ENCODE measurements at places on chromosomes 16 and 17. TPM values are rescaled to one million over a fixed set of nuclear protein-coding genes. Genes with fewer than 3 reads are reported as not detected.
A peak's percentile ranks its signal among the peaks of the same experiment; 100 is the strongest.

DNA sequence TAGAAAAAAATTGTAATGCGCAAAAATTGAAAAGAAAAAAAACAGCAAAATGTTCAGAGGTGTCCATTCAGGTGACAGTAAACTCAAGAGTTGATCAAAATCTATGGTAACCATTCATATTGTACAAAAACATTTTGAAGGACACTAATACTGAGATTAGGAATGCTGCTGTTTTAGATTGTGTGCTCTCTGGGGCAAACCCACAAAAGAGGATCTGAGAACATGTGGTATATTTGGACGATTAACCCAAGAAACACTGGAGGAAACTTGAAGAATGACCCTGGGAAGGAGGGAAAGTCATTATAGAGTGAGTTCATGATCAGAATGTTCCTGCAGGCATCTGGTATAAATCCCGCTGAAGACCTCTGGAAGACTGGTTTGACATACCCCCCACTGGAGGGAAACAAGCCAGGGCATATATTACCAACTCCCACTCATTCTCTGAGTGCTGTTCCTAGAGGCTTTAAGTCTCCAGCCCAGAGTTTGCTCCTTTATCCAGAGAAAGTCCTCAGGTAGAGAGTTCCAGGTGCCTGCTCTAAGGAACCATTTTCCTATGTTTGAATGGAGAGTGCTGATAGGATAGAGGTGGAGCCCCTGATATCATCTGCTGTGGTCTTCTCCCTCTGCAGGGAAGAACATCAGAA lies 1.2 kb downstream of the KRTAP4-2 start:
- no peaks in the 10 kb centered on the region for H3K36me3 ChIP-seq
- H3K4me3 ChIP-seq, result no peak overlapping the region
- no peak overlapping the region for H3K27ac ChIP-seq
- H3K4me1 ChIP-seq, result peaks cover 34% of the 10 kb centered on the region
- peaks cover 1% of the 10 kb centered on the region for H3K27me3 ChIP-seq

GINS2 gene
- 10.3 TPM for total RNA-seq

HYDIN gene
- not detected for total RNA-seq

TEKT1 gene
- total RNA-seq, result not detected

SLC16A13 gene
- 2.7 TPM for total RNA-seq

DNA sequence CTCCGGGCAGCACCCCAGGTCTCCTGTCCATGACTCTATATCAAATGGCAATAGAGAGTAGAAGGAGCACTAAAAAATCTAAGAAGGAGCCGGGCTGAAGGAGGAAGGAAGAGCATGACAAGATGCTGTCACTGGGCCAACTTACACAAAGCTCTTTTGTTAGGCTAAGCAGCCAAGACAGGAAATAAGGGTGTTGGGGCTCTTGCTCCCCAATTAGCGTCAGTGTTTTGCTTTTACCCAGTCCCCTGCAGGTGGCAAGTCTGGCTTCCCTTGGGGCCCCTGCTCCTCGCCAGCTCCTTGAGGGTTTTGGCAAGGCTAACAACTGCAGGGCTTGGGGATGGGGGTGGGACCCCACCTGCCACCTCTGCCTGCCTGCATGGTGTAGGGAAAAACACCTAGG lies 120.5 kb downstream of the CCT6B start:
- H3K27ac ChIP-seq, result no peak overlapping the region
- no peaks in the 10 kb centered on the region for H3K4me1 ChIP-seq
- no peak for DNase-seq
- no peaks in the 10 kb centered on the region for H3K27me3 ChIP-seq
- H3K4me3 ChIP-seq, result no peak overlapping the region

DNA sequence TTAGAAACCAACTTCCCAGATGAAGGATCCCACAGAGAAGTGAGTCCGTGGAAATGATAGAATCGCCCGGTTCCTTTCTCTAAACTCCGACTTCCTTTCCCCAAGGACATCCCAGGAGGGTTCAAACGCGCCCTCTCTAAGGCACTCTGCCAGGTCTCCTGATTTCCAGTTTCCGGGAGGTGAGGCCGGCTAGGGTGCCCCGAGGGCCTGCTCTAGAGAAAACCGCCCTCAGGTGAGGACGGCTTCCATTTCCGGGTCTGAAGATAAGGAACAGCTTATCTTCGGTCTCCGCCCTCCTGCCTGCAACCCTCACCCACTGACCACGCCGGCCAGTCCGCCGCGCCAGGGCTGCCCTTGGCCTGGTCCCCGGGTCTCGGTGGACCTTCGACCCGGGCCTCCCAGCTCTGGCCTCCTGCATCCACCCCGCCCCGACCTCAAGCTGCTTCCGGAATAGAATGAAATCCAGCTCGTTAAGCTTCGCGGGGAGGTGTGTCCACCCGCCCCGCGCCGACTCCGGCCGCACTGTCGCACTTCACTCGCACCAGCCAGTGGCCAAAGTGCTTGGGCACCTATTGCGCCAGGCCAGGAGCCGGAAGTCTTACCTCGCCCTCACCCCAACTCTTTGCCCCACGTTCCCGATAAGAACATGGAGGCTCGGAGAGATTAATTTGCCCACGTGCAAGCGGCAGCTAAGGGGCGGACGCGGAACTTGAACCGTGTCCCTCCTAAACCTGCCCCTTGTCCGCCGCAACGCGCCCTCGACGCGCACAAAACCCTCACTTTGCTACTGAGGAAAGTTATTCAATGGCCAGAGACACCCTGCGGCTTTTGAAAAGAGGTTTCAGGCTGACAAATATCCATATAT lies 836 bp upstream of the MMP15 start:
- H3K4me1 ChIP-seq, result peaks cover 24% of the 10 kb centered on the region
- no peak overlapping the region for H3K27ac ChIP-seq
- H3K36me3 ChIP-seq, result no peaks in the 10 kb centered on the region

DNA sequence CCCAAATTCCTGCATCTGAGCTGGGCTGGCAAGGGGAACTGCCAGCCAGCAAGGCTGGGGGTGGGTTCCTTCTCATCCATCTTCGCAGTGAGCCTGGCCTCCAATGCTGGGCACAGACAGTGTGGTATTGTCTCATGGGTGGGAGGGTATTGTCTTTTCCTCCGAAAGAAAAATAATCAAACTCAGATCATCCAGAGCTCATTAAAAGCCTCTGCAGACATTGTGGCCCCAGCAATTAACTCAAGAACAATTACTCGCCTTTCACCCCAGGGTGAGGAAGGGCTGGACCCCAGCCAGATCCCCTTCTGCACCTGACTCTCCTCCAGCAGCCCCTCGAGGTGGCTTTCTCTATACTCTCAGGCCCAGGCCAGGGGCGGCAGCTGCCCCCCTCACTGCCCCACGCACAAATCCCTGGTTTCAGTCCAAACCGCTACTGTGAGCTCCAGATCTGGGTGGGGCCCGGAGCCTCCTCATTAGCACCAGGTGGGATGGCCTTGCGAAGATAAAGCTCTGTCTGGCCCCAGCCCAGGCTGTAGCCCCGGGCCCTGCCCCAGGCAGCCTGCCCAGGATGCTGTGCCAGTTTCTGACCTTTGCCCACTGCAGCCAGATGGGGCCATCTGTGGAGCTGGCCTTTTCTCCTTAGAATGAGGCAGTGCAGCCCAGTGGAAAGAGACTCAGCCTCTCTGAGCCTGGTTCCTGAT lies 2.3 kb upstream of the KRT15 start:
- H3K4me1 ChIP-seq, result peaks cover 44% of the 10 kb centered on the region
- H3K36me3 ChIP-seq, result no peaks in the 10 kb centered on the region
- peak overlapping the region; percentile 92 for H3K27ac ChIP-seq
- no peak for DNase-seq

DNA sequence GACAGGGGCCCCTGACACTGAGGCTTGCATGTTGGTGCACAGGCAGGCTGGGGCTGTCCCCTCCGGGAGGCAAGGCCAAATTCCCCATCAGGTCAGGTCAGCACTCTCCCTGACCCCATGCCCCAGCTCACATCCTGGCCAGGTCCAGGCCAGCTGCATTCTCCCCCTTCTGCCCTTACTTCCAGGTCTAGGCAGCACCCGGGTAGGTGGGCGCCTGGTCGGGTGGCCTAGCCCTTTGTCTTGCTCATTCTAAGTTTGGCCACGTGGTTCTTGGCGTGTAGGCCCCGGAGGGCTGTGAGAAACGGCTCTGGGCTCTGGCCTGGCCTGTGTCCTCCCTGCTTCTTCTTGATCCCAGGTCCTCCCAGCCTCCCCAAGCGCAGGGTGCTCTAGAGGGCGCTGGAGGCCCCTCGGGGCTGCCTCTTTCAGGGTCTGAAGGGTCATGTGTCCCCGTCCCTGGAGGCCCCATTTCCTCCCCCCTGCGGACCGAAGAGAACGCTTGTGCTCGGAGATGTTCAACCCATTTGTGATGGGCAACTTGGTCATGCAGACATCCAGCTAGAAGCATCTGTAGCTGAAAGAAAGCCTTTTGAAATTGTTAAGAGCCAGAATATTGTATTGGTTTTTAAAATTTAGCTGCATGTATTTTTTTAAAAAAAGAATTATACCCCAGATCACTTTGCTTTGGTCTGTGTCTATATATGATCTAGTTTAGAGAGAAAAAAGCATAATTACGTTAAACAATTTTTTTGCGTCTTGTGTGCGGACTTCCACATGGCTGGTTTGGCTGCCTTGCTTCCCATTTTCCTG lies 6.7 kb downstream of the BAHCC1 start:
- peaks cover 26% of the 10 kb centered on the region for H3K4me1 ChIP-seq
- H3K27me3 ChIP-seq, result peaks cover 4% of the 10 kb centered on the region
- peaks cover 3% of the 10 kb centered on the region for H3K36me3 ChIP-seq
- DNase-seq, result no peak

DNA sequence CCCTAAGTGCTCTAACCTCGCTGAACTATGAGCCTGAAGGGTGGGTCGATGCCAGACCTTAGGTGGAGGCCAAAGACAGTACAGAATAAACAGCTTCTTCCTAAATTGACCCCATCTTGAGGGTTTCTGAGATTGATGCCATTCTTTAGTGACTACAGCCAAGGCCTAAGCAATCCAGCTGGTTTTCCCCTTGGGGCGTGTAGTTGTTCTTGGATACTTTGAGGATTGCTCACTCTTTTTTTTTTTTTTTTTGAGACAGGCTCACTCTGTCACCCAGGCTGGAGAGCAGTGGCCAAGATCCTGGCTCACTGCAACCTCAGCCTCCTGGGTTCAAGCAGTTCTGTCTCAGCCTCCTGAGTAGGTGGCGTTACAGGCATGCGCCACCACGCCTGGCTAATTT lies 2.0 kb downstream of the OVCA2 start:
- H3K27ac ChIP-seq, result peak overlapping the region; percentile 96
- peaks cover 27% of the 10 kb centered on the region for H3K36me3 ChIP-seq
- no peaks in the 10 kb centered on the region for H3K27me3 ChIP-seq
- DNase-seq, result peak; percentile 80
- H3K4me3 ChIP-seq, result peak overlapping the region; percentile 93

DNA sequence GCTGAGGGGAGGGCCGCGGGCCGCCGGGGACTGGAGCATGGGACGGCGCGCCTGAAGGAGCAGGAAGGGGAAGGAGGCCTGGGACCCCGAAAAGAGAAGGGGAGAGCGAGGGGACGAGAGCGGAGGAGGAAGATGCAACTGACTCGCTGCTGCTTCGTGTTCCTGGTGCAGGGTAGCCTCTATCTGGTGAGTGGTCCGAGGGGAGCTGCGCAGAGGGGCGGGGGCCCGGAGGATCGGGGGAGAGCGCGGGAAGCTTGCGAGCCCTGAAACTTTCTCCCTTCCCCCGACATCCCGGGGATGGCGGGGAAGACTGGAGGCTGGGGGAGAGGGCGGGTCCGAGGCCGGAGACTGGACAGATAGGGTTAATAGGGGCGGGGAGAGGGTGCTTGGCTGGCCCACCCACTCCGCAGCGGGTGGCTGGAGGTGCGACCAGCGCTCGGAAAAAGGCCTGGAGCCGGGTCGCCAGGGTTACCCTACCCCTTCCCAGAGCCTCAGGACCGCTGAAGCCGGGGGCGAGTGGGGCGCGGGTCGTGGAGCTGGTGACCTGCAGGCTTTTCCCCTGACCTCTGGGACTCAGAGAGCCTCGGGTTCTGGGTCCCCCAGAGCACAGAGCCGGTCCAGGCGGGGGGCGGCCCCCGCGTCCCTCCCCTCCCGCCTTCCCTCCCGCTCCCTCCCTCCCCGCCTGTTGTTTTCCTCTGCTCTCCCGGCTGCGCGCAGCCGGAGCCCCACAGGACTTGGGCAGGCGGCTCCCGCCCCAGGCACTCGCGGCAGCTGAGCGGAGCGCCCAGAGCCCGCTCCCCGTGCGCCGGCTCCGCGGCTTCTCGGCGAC lies 631 bp downstream of the NXPH3 start:
- H3K4me1 ChIP-seq, result peaks cover 22% of the 10 kb centered on the region
- H3K36me3 ChIP-seq, result no peaks in the 10 kb centered on the region
- H3K27ac ChIP-seq, result no peak overlapping the region
- no peak for DNase-seq
- H3K27me3 ChIP-seq, result peaks cover 17% of the 10 kb centered on the region

GRCh38 chr17:78317794-78318400 lies 42.0 kb downstream of the SOCS3 start:
- H3K27me3 ChIP-seq, result peaks cover 2% of the 10 kb centered on the region
- H3K4me3 ChIP-seq, result no peak overlapping the region
- H3K36me3 ChIP-seq, result no peaks in the 10 kb centered on the region
- H3K4me1 ChIP-seq, result peaks cover 43% of the 10 kb centered on the region
- no peak for DNase-seq

GRCh38 chr16:18803569-18804462 lies 2.5 kb upstream of the ARL6IP1 start:
- H3K4me3 ChIP-seq, result no peak overlapping the region
- no peak for DNase-seq
- H3K27ac ChIP-seq, result peak overlapping the region; percentile 79
- H3K36me3 ChIP-seq, result peaks cover 45% of the 10 kb centered on the region

GRB7 gene
- 0.17 TPM for total RNA-seq

DNA sequence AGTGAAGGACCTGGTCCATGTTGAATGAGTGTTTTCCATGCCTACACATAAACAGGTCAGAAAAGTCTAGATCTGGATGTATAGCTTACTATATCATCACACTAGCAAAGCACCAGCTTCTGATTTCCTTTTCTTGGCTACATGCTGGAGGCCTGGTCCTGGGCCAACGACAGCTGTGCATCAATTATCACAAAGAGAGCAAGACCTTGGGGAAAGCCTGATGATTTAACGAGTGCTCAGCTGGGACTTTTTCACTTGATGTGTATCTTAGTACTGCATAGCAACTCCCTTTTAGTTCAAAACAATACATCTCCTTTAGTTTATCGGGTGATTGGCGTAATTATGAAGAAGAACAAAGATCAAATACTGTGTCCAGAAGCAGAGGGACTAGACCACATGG lies 358.2 kb downstream of the KIF2B start:
- no peaks in the 10 kb centered on the region for H3K36me3 ChIP-seq
- H3K27ac ChIP-seq, result no peak overlapping the region
- H3K27me3 ChIP-seq, result no peaks in the 10 kb centered on the region
- no peak for DNase-seq
